ENCODE measurements at places on chromosomes 2 and 18. TPM values are rescaled to one million over a fixed set of nuclear protein-coding genes. Genes with fewer than 3 reads are reported as not detected.

Gene RFX8
- polyA plus RNA-seq = 3.4 TPM

Gene BOLL
- not detected for polyA plus RNA-seq

DNA sequence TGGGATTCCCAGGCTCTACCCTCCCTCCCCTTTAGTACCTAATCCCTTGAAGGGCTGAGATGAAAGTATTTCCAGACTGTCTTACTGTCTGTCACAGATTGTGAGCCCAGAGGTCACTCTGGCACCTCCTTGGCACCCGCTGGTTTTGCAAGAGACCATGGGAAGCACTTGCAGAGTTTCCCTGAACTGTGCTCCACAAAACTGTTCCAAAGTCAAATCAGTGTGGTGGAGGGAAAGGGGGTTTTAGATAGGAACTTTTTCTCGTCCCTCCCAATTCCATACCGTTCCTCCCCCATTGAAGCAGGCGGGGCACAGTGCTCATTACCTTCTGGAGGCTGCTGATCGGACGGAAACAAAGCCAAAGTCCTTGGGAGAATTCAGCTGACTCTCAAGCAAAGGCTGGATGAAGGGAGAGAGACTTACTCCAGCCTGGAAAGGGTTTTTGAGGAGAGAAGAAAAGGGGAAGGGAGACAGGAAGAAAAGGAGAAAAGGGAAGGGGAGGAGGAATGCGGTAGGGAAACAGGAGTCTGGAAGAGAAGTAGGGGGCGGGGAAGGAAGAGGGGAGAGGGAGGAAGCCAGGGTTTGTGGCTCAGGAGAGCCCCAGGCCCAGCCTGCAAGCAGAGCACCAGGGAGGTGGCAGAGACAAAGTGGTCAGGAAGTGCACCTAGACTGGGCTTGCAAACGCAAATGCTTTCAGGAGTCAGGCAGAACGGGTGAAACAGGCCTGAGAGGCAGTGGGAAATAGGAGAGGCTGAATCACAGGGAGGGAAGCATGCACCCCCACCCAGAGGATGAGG, 88.4 kb upstream of the SP3 start:
- DNase-seq = peak; percentile 18

Gene IL36A
- polyA plus RNA-seq = not detected

Gene CTAGE1
- 0.10 TPM for polyA plus RNA-seq

DNA sequence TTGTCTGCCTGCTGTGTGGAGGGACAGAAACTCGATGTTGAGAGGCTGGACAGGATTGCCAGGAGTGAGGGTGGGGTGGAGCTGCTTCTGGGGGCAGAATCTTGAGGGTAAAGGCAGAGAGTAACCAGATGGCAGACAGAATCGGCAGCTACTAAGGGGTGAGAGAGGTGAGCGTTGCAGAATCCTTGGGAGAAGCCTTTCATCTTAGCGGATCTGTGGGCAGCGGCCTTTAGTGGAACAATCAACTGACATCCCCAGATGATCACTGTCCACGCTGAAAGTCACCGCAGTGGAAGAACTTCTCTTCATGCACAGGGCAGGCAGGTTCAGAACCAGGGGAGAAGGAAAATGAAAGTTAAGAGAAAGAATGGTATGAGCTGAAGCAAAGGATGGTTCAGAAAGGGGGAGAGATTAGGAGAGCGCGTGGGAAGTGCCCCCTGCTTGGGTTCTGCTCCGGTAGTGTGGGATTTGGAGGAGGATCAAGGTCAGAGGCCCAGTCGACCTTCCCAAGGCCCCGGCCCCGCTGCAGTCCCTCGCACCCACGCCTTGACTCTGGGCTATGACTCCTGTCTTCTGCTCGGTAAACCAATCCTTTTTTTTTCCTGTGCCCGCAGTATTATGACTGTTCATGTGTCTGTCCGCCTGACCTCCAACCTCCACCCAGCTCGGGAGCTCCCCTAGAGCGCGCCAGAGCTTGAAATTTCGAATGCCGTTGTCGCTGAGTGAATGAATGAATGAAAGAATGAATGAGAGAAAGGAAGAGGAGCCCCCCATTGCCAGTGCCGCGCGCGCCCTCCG, 584 bp downstream of the BOLA3 start:
- DNase-seq = peak; percentile 34

GRCh38 chr2:46136481-46136880, 160.7 kb upstream of the EPAS1 start:
- DNase-seq = no peak

DNA sequence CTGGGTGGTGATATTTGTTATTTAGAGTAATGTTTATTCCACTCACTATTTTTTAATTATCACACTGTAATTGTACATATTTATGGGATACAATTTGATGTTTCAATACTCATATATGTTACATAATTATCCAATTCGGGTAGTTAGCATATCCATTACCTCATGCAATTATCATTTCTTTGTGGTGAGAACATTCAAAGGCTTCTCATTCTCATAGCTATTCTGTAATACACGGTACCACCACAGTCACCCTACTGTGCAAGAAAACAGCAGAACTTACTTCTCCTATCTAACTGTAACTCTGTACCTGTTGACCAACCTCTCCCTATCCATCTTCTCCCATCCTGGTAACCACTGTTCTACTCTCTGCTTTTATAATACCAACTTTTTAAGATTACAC, 4.6 kb downstream of the TBC1D8 start:
- DNase-seq = no peak

Gene TSPYL6
- not detected for polyA plus RNA-seq

- DNase-seq = no peak
Measured at GRCh38 chr2:11129598-11130449, 25.4 kb upstream of the SLC66A3 start.

GRCh38 chr2:56014046-56014730, 90.6 kb upstream of the EFEMP1 start:
- DNase-seq = no peak

- DNase-seq = peak; percentile 57
Measured at GRCh38 chr18:2935438-2936192, 77.3 kb downstream of the LPIN2 start.

All from IMR-90 (cell line).